Vagina (tissue), 2 donors: ENCODE measurements at places on chromosomes 7 and 10. TPM values are rescaled to one million over a fixed set of nuclear protein-coding genes. Genes with fewer than 3 reads are reported as not detected.

GRCh38 chr7:8175929-8176369, 86.0 kb downstream of the ICA1 start:
- H3K4me1 ChIP-seq, result no peaks in the 10 kb centered on the region
- no peaks in the 10 kb centered on the region for H3K27me3 ChIP-seq
- no peak for DNase-seq
- no peaks in the 10 kb centered on the region for H3K36me3 ChIP-seq

DNA sequence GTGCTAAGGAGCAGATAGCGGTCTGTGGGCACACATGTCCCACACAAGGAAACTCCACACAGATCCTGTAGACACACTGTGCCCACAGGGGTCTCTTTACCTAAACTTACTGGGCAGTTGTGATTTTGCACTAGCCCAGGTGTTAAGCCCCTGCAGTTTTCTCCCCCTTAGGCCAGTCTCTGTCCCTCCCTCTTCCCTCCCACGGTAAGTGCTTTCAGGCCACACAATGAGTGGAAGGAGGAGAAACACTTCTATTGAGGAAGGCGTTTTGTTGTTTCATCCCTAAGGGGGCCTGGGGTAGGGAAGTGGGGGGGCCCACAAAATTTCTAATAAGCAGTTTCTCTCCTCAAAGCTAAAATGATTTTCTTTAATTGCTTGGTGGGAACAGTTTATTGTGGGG, 51.4 kb downstream of the FBXW4 start:
- no peaks in the 10 kb centered on the region for H3K27me3 ChIP-seq
- no peaks in the 10 kb centered on the region for H3K4me1 ChIP-seq
- no peak for DNase-seq
- no peak overlapping the region for H3K27ac ChIP-seq
- H3K36me3 ChIP-seq, result no peaks in the 10 kb centered on the region

- H3K36me3 ChIP-seq, result no peaks in the 10 kb centered on the region
- no peak overlapping the region for H3K4me3 ChIP-seq
- no peaks in the 10 kb centered on the region for H3K27me3 ChIP-seq
- H3K4me1 ChIP-seq, result no peaks in the 10 kb centered on the region
Observed at GRCh38 chr7:51456-52068, 140.8 kb upstream of the FAM20C start.

DNA sequence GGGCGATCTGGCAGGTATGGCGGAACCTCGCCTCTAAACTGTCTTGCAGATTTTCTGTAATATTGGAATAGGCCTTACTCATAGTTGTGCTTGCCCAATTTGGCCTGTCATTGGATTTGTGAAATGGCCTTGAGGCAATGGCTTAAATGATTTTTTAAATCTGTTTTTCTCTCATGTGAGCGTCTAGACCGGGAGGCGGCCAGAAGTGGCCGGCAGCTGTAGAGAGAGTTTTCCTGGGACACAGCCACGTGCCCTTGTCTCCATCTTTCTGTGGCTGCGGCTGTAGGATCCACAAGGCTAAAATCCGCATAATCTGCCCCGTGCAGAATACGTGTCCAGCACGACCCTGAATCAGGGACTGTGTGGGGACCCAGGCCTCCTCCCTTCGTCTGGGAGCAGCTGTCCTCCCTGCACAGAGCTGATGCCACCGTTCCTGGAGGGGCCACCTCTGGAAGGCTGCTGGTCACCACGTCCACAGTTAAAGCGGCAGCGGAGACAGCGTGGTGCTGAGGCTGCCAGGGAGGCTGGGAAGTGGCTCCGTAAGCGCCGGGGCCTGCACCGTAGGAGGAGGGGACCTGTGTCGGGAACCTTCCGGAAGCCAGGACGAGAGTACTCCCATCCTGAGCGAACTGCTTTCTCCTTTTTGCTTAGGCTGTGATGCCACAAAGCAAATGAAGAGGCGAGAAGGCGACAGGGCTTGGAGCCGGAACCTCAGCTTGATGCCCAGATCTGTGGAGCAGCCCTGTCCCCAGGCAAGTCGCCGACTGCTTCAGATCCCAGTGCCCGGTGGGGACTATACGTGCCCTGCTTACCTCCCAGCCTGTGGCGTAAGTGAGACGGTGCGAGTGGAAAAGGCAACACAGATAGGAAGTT, 99.8 kb downstream of the DYNC2I1 start:
- H3K27ac ChIP-seq, result no peak overlapping the region
- peaks cover 15% of the 10 kb centered on the region for H3K4me1 ChIP-seq
- no peak overlapping the region for H3K4me3 ChIP-seq
- H3K27me3 ChIP-seq, result no peaks in the 10 kb centered on the region

- no peaks in the 10 kb centered on the region for H3K4me1 ChIP-seq
- no peaks in the 10 kb centered on the region for H3K36me3 ChIP-seq
- no peak overlapping the region for H3K27ac ChIP-seq
- H3K27me3 ChIP-seq, result no peaks in the 10 kb centered on the region
- no peak overlapping the region for H3K4me3 ChIP-seq
- no peak for DNase-seq
Observed at GRCh38 chr10:96397902-96398301, 39.1 kb upstream of the OPALIN start.

DNA sequence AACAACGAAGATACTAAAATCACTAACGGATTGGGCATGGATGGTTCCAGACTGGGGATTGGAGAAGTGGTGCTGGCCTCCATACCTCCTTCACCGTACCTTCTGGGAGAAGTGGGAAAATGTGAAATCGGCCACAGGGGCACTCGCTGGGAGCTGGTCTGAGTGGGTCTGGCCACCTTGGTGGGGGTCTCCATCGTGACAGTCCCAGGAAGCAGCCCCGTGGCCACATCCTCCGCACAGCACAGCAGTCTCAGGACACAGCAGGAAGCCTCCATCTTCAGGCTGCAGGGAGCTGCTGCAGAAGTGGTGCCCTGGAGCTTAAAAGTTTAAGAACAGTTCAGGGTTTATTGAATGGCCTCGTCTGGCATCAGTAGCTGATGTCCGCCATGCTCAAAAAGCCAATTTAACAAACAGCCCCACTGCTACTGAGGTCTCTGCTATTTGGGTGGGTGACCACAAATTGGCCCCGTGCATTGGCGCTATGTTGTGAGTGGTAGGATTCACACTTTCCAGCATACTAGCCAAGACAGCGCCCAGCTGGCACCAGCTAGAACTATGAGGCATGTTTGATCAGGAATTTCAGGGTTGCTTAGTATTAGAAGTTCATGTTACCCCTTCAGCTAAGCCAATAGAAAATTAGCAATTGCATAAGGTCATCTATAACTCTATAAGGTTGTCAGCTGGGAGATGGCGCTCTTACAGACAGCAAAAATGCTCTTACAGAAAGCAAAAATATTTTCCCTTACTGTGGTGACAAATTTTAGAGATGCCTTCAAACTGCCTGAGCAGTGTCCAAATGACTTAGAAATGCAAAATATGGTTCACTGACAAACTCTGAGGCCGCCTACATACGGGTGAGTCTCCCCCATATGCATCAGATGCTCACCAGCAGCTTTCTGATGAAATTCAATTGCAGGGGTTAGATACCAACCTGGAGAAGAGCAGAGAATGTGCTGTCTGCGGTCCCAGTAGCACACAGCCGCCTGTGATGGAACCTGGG, 17.0 kb downstream of the PKD1L1 start:
- H3K4me1 ChIP-seq, result no peaks in the 10 kb centered on the region
- no peaks in the 10 kb centered on the region for H3K36me3 ChIP-seq
- no peak overlapping the region for H3K27ac ChIP-seq

DNA sequence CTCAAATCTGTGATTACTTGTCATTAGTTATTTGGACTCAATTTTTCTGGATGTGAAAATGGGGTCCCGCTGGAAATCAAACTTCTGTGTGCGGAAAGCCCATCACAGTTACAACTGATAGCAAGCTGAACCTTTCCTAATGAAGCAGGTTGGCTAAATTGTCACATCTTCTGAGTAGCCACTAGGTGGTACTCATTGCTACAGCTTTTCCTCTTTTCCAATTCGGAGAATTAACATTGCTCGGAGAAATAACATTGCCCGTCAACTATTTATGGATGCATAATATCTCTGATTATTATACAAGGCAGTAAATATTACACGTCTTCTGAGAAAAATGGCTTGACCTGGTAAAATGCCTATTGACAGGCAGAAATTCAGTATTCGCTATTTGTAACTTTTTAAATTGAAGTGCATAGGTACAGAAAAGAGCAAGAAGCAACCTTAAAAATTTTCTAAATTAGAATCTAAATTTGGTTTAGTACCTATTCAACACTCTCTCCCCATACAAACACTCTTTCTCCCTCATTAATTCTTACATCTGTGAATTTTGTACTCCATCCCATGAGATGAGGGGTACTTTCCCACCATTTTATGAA, 17.3 kb upstream of the BLOC1S2 start:
- no peak overlapping the region for H3K4me3 ChIP-seq
- no peaks in the 10 kb centered on the region for H3K36me3 ChIP-seq
- H3K27me3 ChIP-seq, result no peaks in the 10 kb centered on the region
- H3K4me1 ChIP-seq, result no peaks in the 10 kb centered on the region
- no peak for DNase-seq

DNA sequence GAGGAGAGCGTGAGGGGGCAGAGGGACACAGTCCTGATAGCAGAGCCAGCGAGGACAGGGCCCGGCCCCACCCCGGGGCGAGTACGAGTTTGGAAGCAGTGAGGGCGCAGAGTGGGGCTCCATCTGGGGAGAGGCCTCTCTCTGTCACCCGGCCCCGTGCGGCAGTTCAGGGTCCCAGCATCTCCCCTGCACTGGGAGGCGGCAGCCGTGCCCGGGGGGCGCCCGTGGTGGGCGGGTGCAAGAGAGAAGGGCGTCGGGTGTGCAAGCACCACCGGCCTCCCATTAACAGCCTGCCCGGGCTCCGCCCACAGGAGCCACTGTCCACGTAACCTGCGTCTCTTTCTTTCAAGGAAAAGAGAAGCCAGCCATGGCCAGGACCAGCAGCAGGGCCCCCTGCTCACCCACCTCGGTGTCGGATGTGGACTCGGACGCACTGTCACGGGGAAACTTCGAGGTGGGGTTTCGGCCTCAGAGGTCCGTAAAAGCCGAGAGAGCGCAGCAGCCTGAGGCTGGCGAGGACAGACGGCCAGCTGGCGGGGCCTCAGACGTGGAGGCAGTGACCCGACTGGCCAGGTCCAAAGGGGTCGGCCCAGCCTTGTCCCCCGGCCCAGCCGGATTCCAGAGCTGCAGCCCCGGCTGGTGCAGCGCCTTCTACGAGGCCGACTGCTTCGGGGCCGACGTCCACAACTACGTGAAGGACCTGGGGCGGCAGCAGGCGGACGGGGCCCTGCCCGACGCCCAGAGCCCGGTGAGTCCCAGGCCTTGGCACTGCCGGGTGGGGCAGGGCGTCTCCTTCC, 28.7 kb upstream of the UTF1 start:
- no peaks in the 10 kb centered on the region for H3K27me3 ChIP-seq
- no peak overlapping the region for H3K4me3 ChIP-seq
- H3K36me3 ChIP-seq, result no peaks in the 10 kb centered on the region
- no peaks in the 10 kb centered on the region for H3K4me1 ChIP-seq
- no peak for DNase-seq

DNA sequence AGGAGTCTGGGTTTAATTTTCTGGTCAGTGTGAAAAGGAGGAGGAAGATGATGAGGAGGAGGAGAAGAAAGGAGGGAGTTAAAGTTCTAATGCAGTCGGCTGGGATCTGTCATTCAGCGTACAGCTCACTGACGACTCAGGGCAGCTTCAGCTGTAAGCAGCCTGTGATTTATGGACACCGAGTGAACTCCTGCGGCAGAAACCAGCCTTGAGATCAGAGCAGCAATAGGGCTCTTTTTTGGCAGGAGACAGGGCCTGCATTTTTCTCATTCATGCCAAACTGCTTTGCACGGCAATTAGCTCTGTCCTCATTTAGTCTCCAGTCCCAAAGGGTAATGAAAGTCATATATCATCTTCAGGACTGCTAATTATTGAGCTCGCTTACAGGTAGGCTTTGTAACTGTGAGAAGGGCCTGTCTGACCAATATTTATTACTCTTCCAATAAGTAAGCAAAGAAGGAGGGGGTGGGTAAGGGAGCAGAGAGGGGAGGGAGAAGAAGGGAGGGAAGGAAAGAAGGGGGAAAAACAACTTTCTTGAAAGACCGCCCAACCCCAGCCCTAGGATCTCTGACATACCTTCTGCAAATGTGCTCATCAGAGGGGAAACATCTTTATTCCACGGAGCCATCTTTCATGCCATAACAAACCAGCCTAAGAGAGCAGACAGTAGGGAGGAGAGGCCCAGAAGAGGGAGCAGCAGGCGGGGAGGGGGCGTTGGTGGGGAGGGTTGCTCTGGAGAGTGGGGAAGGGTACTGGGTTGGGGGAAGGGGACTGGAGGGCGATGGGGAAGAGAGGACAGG, 48.1 kb upstream of the COMTD1 start:
- H3K27ac ChIP-seq, result peak overlapping the region; percentile 48
- H3K27me3 ChIP-seq, result no peaks in the 10 kb centered on the region
- peak; percentile 71 for DNase-seq
- H3K4me1 ChIP-seq, result peaks cover 19% of the 10 kb centered on the region

GRCh38 chr10:112330607-112331160, 43.2 kb upstream of the ACSL5 start:
- H3K4me1 ChIP-seq, result no peaks in the 10 kb centered on the region
- no peak for DNase-seq
- H3K36me3 ChIP-seq, result no peaks in the 10 kb centered on the region
- no peak overlapping the region for H3K27ac ChIP-seq

DNA sequence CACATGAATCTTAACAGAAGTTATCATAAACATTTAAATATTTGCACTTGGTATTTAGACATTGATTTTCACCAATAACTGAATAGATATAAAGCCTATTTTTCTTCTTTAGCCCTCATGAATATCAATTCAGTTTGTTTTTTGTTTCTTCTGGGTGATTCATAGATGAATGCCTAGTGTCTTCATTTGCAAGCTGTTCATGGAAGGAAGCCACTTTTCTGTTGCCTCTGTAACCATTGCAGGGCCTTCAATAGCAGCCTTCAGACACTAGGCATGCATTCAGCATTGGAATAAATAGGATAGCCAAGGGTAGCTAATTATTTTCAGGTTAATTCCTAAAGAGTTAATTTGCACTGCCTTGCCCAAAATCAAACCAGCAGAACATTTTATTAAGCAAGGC, 375.3 kb downstream of the DPP6 start:
- H3K4me1 ChIP-seq, result no peaks in the 10 kb centered on the region
- H3K27ac ChIP-seq, result no peak overlapping the region
- H3K4me3 ChIP-seq, result no peak overlapping the region
- H3K36me3 ChIP-seq, result no peaks in the 10 kb centered on the region

GRCh38 chr10:133056001-133056400, 31.7 kb upstream of the ADGRA1 start:
- DNase-seq, result no peak
- H3K36me3 ChIP-seq, result no peaks in the 10 kb centered on the region
- H3K4me1 ChIP-seq, result no peaks in the 10 kb centered on the region
- no peaks in the 10 kb centered on the region for H3K27me3 ChIP-seq

FRMPD2 gene
- not detected for total RNA-seq
